ENCODE measurements at places on chromosomes 13 and 19.

- no peak for DNase-seq
These were observed at the start of gene GNA15 for GRCh38 chr19:3135961-3136683. Gene GNA15, plus strand, starts transcription at chr19:3136033. Its CDS starts 418 bp downstream, at chr19:3136451.

DNA sequence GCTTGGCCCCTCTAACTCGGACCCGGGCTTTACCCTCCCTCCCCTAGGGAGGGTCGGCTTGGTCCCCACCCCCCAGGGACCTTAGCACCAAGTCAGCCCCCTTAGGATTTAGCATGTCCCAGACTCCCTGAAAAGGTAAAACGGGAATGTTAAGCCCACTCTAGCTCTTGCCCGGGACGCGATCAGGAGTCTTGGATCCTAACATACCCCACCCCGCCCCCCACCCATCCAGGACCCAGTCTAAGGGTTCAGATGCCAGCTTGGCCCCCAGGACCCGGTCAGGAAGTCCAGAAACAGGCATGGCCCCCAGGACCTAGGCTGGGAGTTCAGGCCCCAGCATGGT lies 437 bp downstream of the EPOR start:
- no peak for DNase-seq

DNA sequence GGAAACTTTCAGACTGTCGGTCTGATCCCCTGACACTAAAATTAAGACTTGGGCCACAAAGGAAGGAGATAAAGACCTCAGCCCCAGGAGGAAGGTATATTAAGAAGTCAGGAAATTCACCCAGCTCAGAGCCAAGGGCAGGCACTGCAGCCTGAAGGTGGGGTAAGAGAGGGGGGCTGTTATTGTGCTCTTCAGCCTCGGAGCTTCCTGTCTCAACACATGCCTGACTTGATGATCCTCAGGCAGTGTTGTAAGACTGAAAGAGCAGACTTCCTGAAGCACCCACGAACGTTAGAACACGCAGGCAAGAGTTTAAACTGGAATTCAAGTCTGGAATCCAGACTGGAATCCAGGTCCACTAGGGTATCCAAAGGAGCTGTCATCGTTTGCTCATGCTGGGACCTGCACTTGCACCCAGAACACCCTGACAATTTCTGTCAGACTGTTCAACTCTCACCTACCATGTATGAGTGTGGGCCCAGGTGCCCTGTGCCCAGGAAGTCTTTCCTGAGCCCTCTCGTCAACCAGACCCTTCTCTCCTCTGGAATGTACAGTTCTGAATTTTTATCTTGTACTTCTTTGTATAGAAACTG lies 10.7 kb upstream of the FLT1 start:
- DNase-seq: no peak

DNA sequence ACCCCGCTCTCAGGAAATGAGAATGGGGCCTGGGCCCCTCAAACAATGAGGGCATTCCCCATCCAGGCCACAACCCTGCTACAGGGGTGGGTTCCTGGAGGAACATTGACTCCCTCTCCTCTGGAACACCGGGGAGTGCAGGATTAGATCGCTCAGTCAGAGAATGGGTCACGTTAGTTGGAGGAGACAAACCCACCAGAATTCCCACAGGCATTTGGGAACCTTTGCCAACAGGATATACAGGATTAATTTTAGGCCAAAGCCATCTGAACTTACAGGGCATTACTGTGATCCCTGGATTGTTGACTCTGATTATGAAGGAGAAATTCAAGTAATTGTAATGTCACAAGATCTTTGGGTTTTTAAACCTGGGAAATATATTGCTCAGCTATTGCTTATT lies 2.6 kb downstream of the ERVK3-1 start:
- DNase-seq: no peak

GRCh38 chr13:27607125-27607524 lies 13.2 kb downstream of the LNX2 start:
- no peak for DNase-seq

GRCh38 chr19:38039966-38040365 lies 133.0 kb downstream of the SIPA1L3 start:
- DNase-seq: peak; percentile 46

DNA sequence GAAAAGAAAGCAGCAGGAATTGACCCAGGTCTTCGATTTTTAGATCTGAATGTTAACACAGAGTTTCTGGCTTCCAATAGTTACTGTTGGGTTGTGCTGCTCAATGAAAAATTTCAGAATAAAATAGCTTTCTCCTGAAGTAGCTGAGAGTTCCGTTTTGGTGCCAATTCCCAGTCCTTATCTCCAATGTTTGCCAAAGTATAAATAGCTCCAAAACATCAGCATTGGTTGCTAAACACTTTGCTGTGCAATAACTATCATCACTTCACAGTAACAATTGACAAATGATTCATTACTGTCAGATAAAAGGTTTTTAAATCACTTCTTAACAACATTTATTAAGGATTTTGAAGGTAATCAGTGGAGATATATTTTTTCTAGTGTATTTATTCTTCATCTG lies 446.0 kb downstream of the PCDH20 start:
- DNase-seq: peak; percentile 22

DNA sequence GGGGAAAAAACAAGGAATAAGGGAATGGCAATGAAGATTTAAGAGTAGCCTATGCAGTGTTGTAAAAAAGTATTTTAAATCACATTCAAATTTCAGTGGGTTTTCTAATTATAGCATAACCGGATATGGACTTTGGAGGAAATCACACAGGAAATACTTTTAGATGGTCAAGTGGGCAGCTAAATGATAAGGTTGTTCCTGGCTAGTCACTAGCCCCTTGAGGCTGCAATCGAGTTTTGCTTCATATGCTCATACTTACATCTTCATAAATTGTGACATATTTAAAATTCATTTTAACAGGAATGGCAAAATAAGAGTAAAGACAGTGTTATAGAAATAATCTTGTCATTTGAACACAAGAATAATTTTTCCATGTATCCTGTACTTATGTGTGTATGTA lies 88.9 kb downstream of the WDFY2 start:
- no peak for DNase-seq

DNA sequence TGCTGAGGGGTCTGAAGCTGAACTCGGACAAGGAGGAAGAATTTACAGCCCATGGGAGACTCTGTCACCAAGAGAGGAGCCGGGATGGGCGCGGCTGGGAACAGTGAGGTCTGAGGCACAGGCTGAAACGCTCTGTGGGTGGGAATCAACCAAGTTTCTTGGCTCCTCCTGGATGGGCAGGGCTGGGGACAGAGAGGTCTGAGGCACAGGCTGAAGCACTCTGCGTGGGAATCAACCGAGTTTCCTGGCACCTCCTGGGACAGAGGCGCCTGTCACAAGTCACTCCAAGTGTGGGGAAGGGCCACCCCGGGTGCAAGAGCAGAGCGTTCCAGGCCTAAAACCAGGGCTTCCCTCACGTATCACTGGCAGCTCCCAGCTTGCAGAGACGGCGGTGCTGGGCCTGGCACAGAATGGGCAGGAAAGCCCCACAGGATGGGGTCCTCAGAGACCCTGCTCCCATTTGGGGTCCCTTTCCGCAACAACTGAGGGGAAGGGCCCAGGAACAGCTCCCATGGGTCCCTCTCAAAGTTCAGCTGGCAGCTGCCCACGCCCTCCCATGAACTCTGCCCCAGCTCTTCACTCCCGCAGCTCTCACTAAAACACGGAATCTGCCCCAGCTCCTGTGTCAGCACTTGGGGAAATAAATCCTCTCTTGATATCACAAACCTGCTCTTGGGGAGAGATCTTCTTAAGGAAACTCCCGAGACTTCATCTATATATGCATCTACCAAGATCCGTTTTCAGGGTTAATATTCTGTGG lies 18.5 kb downstream of the AP3D1 start:
- no peak for DNase-seq

- DNase-seq: no peak
These were observed 921.6 kb upstream of the PCDH20 start for GRCh38 chr13:62337109-62337880.

- peak; percentile 40 for DNase-seq
These were observed 21.0 kb upstream of the GRWD1 start for GRCh38 chr19:48424694-48425219.

GRCh38 chr19:6213266-6213595 lies 66.5 kb downstream of the MLLT1 start:
- DNase-seq: no peak

DNA sequence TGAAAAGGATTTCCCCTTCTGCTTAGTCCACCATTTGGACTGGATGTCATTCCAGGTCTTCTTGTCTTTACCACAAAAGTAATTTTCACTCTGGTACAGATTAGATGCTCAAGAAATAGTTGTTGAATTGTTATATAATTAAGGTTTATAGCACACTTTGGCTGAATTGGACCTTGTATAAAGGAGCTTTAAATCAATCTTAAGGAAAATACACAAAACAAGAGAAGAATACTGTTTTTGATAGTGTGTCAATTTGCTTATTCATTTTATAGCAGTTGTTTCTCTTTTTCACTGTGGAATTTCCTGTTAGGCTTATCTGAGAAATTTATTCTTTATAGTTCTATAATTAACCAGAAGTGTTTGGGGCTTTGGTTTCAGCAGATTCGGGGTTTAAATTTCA lies 62.7 kb upstream of the TDRD3 start:
- no peak for DNase-seq

- DNase-seq: no peak
These were observed 126.4 kb downstream of the SPRY2 start for GRCh38 chr13:80214521-80214991.

GRCh38 chr19:16569609-16570320 lies 2.5 kb downstream of the SLC35E1 start:
- peak; percentile 60 for DNase-seq

All from NCI-H226 (cell line).